ENCODE measurements at places on chromosomes 12 and 14. TPM values are rescaled to one million over a fixed set of nuclear protein-coding genes. Genes with fewer than 3 reads are reported as not detected.
A peak's percentile ranks its signal among the peaks of the same experiment; 100 is the strongest.

DNA sequence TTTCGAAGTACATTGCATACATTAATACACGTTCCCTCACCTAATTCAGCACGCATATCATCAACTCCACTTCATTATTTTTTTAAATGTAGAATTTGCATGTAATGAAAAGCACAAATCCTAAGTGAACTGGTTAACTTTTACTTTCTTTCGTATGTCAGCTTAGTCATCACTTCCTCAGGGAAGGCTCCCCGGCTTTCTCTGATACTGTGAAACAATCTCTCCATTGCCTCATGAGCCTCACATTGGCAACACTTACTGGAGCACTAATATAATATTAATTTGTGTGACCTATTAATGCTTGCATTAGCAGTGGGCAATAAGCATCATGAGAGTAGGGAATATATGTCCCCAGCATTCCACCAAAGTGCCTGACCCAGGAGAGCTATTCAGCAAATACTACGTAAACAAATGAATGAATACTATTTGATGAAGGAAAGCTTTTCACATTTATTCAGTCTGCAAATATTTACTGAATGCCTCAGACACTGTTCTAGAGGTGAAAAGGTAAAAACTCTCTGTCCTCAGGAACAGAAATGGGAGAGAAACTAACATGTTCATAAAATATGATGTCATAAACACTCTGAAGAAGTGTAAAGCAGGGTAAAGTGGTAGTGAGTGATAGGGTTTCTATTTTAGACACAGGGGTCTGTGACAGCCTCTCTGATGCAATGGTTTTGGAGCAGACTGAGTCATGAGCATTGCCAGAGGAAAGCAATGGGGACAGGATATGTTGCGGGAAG is 327.5 kb upstream of the DIO2 start:
- no peak for DNase-seq
- no peaks in the 10 kb centered on the region for H3K4me1 ChIP-seq
- no peak overlapping the region for H3K4me3 ChIP-seq
- no peaks in the 10 kb centered on the region for H3K36me3 ChIP-seq
- H3K27ac ChIP-seq, result no peak overlapping the region
- no peaks in the 10 kb centered on the region for H3K27me3 ChIP-seq

DNA sequence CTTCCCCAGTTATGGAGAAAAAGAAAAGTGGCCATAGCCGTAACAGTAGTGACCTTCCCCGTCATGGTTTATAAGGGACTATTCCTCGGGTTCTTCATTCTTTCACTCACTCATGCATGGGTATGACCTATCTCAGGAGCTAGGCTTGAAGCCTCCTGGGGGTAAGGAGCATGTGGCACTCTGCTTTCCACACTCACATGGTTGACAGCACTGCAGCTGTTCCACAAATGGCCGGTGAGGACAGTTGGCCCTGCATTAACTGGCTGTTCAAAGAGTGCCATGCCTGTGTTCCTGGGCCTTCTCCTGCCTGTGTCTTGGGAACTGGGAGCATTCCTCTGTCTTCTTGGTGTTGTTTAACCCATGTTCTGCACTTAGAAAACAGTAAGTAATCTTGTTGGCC is 66.2 kb upstream of the PNMA1 start:
- H3K36me3 ChIP-seq, result no peaks in the 10 kb centered on the region
- H3K27me3 ChIP-seq, result peaks cover 98% of the 10 kb centered on the region
- H3K27ac ChIP-seq, result no peak overlapping the region
- H3K4me1 ChIP-seq, result peaks cover 26% of the 10 kb centered on the region
- DNase-seq, result no peak
- no peak overlapping the region for H3K4me3 ChIP-seq

- H3K4me1 ChIP-seq, result no peaks in the 10 kb centered on the region
- H3K27me3 ChIP-seq, result no peaks in the 10 kb centered on the region
- H3K4me3 ChIP-seq, result no peak overlapping the region
- no peak for DNase-seq
- no peaks in the 10 kb centered on the region for H3K36me3 ChIP-seq
Observed at GRCh38 chr12:27822076-27822712, 42.2 kb upstream of the MANSC4 start.

APAF1 gene
- 43.2 TPM for total RNA-seq

ASPG gene
- total RNA-seq, result 0.87 TPM

- H3K36me3 ChIP-seq, result no peaks in the 10 kb centered on the region
- H3K4me3 ChIP-seq, result no peak overlapping the region
- no peak overlapping the region for H3K27ac ChIP-seq
- H3K4me1 ChIP-seq, result peaks cover 37% of the 10 kb centered on the region
- no peaks in the 10 kb centered on the region for H3K27me3 ChIP-seq
Observed at GRCh38 chr12:8687846-8688601, 9.8 kb upstream of the RIMKLB start.

BICD1 gene
- 20.3 TPM for total RNA-seq

DNA sequence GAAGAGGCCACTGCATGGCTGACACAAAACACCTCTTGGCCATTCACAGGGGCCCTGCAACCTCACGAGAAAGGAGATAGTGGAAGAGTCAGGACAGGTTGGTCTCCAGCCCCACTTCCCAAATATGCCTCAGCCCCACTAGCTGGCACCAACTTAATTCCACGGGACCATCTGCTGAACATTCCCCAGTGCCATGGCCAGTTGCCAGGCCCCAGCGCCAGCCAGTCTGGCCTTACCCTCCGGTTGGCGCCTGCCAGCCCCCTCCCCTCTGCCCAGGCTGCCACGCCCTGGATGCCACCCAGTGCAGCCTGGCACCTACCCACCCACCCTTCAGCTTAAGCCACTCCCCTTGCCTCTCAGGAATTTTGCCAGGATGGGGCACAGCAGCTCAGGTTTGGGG is 21.2 kb upstream of the HSPB8 start:
- no peaks in the 10 kb centered on the region for H3K27me3 ChIP-seq
- no peak for DNase-seq
- peaks cover 6% of the 10 kb centered on the region for H3K4me1 ChIP-seq
- no peak overlapping the region for H3K27ac ChIP-seq

GRCh38 chr12:70918321-70918720 is 2.2 kb downstream of the PTPRR start:
- H3K36me3 ChIP-seq, result no peaks in the 10 kb centered on the region
- no peak for DNase-seq
- H3K4me1 ChIP-seq, result peaks cover 11% of the 10 kb centered on the region

GRCh38 chr12:53197011-53197640 is 9.9 kb downstream of the ITGB7 start:
- no peak for DNase-seq
- peak overlapping the region; percentile 22 for H3K4me3 ChIP-seq
- peaks cover 85% of the 10 kb centered on the region for H3K27me3 ChIP-seq

GRCh38 chr14:87990682-87991081 is 2.3 kb downstream of the GALC start:
- no peaks in the 10 kb centered on the region for H3K27me3 ChIP-seq
- H3K36me3 ChIP-seq, result no peaks in the 10 kb centered on the region
- H3K4me1 ChIP-seq, result peaks cover 4% of the 10 kb centered on the region
- no peak overlapping the region for H3K4me3 ChIP-seq
- no peak for DNase-seq
- no peak overlapping the region for H3K27ac ChIP-seq

INHBC gene
- total RNA-seq, result 0.06 TPM

DNA sequence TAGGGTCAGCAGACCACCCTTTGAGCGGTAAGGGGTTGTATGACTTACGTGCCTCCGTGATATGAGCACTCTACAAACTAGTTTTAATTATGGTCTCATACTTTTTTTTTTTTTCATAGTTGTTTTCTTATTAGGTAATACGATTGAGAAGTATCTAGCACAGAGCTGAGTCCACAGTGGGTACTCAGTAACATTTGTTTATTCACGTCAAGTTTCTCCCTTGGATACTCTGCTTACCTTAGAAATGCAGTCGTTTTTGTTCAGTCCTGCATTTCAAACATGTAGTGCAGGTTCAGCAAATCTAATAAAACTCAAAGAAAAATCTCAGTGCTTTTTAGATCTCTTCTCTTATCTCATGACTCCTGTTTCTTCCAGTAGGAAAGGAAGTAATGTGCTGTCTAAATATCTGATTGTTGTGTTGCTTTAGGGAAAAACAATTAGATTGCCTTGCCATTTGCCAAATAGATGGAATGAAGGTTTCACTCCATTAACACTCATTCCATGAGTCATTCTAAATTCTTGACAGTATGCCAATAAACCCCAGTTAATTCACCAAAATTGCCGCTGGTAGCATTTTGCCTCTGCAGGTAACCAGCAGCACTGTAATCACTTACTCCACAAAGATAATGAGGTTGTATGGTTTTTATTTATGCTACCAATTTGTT is 118.9 kb downstream of the PTCSC3 start:
- no peak for DNase-seq
- no peaks in the 10 kb centered on the region for H3K27me3 ChIP-seq
- H3K27ac ChIP-seq, result no peak overlapping the region
- peaks cover 13% of the 10 kb centered on the region for H3K4me1 ChIP-seq
- no peaks in the 10 kb centered on the region for H3K36me3 ChIP-seq

DNA sequence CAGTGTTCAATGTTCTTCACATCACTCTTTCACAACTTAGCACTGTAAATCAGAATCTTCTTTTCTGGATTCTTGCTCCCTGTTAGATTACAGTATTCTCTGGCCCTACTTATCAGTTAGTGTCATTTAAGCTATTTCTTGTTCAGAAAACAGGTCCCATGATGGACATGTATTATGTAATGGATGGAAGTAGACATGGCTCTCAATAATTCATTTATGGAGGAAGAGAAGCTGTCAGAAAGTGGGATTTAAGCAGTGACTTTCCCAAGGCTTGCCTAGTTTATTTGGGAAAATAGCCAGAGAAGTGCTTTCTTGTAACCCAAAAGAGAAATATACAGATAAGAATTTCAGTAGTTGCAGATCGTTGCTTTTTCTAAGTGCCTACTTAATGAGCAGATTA is 1.6 kb downstream of the ERC1 start:
- no peaks in the 10 kb centered on the region for H3K27me3 ChIP-seq
- peak overlapping the region; percentile 87 for H3K4me3 ChIP-seq
- peaks cover 23% of the 10 kb centered on the region for H3K4me1 ChIP-seq
- no peaks in the 10 kb centered on the region for H3K36me3 ChIP-seq
- H3K27ac ChIP-seq, result no peak overlapping the region
